BE2C (cell line): ENCODE measurements at places on chromosomes 1 and 21.

DNA sequence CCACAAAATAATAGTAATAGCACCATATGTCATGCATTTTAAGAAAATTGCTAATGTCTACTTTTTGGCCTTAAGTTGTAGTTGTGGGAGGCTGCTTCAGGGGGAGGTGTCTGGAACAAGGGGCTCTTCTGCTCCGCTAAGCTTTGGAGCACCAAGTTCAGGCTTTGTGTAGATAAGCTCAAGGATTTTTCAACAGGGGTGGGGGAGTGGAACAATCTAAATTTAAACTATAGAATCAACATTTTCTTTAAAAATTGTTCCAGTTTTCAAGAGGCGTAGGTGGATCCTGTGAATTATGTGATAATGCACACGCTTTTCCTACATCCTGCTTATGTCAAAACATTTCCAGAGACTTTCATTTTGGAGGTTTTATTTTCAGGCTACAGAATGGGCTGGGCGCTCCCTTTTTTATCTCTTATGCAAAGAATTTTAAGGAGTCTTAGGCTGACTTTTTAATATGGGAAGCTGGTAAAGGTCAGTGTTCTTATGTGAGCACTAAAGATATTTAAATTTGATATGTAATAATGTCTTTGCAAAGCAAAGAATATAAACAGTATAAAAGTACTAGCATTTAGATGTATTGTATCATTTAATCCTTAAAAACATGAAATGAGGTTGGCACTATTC, 9.9 kb downstream of the ATP1A1 start:
- no peak for DNase-seq

GRCh38 chr21:35850029-35850428, 210.3 kb downstream of the SETD4 start:
- no peak for DNase-seq

DNA sequence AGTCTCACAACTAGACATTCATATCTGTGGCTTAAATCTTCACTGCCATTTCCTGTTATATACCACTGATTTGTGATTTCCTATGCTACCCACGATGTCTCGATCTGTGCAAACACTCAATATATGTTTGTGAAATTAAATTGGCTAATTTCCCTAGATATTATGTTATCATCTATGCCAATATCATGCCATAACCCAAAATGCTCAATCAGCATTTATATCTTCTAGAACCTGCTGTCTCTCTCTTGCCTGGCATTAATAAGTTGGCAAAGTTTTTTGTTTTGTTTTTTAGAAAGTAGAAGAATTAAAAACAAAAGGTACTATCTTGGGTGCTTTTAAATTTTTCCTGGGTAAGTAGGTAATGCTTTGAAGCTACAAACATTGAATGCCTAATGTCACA, 358.5 kb upstream of the DAB1 start:
- DNase-seq: no peak

GRCh38 chr1:110216844-110217444, 6.8 kb downstream of the KCNC4 start:
- DNase-seq: no peak

GRCh38 chr1:214102907-214103306, 115.1 kb downstream of the PROX1 start:
- DNase-seq: no peak

GRCh38 chr21:44983421-44984206, 43.8 kb downstream of the SLX9 start:
- peak; percentile 9 for DNase-seq

GRCh38 chr1:218357211-218357892, 12.2 kb downstream of the TGFB2 start:
- no peak for DNase-seq

- DNase-seq: no peak
These were observed 19.5 kb upstream of the MFN2 start for GRCh38 chr1:11960715-11961114.

DNA sequence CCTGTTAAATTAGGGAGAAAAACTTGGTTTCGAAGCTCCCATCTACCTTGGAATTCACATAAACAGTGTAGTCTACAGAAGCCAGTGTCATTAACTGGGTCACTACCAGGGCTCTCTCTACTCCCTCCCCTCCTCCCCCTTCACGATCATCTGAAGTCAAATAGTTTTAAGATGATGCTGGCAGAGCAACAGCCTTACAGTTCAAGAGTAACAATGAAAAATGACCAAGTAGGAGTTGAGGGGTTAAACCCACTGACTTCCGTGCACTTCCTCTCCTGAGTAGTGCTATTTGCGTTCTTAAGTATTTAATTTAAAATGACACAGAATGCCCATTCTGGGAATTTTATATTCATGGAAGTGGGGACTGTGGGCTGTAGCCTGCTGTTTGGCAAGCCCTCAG, 236.9 kb downstream of the SIPA1L2 start:
- DNase-seq: no peak

GRCh38 chr1:213394837-213395236, 343.8 kb downstream of the RPS6KC1 start:
- no peak for DNase-seq

- no peak for DNase-seq
These were observed 87.2 kb upstream of the MAP1LC3C start for GRCh38 chr1:242086093-242086492.

- no peak for DNase-seq
These were observed 69.0 kb downstream of the AK4 start for GRCh38 chr1:65216989-65217388.

- DNase-seq: no peak
These were observed 36.4 kb downstream of the VPS26C start for GRCh38 chr21:37230632-37231248.

GRCh38 chr1:213828867-213829266, 158.9 kb upstream of the PROX1 start:
- DNase-seq: no peak

DNA sequence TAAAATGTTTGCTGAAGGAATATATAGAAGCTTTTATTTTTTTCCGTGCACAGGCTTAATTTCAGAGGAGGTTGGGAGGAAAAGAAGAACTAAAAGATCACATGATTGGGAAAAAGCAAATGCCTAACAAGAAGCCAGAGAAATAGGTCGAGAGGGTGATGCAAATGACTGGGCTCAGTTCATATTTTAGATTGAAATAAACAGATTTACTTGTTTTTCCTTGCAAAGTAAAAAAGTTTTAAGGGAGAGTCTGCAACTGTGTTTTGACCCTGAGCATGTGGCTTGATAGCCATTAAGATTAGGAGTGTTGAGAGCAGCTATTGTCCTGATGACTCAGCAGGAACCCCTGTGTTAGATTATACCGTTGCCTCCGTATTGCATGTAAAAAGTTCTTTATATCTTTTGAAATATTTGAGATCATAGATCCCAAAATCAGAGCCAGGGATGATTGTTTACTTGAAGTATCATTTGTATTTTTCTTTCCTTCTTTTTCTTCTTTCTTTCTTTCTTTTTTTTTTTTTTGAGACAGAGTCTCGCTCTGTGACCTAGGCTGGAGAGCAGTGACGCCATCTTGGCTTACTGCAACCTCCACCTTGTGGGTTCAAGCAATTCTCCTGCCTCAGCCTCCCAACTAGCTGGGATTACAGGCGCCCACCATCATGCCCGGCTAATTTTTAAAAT, 20.2 kb downstream of the CLIC4 start:
- no peak for DNase-seq

GRCh38 chr1:61853583-61853982, 111.3 kb downstream of the PATJ start:
- DNase-seq: no peak

DNA sequence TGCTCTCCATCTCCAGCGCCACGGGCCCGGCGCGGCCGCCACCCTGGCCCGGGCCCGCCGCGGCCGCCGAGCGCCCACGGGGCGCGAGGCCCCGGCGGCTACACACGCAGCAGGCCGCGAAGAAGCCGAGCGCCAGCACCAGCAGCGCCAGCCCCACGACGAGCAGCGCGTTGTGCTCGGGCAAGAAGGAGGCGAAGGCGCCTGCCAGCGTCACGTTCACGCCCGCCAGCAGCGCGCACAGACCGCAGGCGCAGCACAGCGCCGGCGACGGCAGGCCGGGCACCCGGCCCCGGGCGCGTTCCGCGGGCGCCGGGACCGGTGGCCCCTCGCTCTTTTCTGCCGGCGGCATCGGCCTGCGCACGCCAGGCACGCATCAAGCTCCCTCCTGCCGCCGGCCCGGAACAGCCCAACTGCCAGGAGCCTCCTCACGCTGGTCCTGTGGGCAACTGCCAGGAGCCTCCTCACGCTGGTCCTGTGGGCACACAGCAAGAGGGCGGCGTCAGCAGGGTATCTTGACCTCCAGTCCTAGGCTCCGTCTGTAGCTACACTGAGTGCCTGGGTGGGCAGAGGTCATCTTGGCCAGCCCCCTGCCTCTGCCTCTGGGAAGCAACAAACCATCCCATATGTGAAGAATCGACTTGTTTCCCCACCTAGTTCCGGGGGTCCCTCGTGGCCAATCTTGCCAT, 18.1 kb downstream of the KNCN start:
- peak; percentile 25 for DNase-seq

DNA sequence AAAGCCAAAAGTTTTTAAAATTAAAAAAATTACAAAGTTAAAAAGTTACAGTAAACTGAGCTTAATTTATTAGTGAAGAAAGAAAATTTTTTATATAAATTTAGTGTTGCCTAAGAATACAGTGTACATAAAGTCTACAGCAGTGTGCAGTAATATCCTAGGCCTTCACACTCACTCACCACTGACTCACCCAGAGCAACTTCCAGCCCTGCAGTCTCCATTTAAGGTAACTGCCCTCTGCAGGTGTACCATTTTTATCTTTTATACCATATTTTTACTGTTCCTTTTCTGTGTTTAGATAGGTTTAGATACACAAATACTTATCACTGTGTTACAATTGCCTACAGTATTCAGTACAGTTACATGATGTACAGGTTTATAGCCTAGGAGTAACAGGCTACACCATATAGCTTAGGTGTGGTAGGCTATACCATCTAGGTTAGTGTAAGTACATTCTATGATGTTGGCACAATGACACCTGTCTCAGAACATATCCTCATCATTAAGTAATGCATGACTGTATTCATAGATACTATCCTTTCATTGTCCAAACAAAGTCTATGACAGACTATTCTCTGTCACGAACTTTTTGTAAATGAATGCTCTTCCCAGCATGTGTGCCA, 78.6 kb upstream of the PBX1 start:
- DNase-seq: no peak

DNA sequence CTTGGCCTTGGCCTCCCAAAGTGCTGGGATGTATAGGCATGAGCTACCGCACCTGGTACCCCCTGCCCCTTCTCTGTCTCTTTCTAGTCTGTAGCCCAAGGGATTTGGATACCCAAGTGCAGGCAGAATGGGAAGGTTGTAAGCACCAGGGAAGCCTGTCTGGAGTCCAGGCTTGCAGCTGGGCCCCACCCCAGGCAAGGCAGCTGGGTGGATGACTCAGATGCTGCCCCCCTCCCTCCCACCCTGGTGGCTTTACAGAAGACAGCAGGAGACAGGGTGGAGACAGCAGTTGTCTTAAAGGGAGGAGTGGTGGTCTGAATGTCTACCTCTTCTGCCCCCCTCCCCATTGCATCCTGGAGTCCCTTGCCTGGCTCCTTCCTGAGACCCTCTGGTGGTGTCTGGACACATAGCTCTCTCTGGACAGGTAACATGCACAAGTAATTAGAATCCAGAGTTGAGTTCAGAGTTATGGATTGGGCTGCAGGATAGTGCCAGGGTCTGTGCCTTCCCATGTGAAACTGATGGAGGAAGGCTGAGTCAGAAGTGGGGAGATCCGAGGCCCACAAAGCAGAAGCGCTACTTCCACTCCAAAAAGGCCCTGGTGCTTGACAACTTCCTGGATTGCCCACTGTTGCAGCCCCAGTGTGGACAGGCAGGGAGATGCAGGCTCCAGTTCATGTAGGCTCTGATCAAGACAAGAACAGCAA, 5.1 kb downstream of the LMNA start:
- DNase-seq: peak; percentile 69

GRCh38 chr1:180881806-180882509, 30.7 kb upstream of the KIAA1614 start:
- DNase-seq: no peak

GRCh38 chr1:242412921-242413320, 111.6 kb downstream of the PLD5 start:
- no peak for DNase-seq

GRCh38 chr1:23524716-23525401, 6.2 kb downstream of the E2F2 start:
- DNase-seq: peak; percentile 16

DNA sequence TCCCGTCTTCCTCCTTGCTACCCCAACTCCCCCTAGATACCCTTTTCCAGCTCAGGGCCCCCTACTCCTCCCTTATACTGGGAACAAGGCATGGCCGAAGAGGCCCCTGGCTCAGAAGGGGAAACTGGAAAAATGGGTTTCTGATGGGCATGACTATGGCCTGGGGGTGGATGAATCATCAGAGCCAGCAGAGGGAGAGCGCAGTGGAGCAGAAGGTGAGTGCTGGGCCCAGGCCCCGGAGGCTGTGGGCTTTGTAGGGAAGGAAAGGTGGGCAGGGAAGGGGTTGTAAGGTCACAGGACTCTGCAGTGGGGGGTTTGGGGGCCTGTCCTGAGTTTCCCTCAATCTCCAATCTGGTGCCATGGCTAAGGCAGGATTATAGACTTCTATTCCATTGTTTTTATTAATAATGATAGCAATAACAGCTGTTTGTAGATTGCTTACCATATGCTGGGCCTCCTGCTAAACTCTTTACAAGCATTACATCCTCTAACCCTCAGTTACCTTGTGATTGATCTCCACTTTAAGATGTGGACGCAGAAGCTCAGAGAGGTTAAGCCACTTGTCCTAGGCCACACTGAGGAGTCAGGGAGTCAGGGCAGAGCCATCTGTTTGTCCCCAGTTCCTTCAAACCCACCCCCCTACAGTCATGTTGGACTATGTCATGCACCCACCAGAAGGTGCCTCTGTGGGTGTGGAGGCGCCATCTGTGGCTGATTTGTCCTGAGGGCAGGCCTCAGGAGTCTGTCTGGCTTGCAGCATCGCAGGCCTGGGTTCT, 36.2 kb upstream of the ZNF362 start:
- DNase-seq: no peak

- no peak for DNase-seq
These were observed 16.3 kb downstream of the IER5 start for GRCh38 chr1:181104790-181105133.

- DNase-seq: no peak
These were observed 145.0 kb downstream of the PATJ start for GRCh38 chr1:61887076-61887867.

- DNase-seq: no peak
These were observed 16.2 kb downstream of the C1orf159 start for GRCh38 chr1:1099506-1100183.

DNA sequence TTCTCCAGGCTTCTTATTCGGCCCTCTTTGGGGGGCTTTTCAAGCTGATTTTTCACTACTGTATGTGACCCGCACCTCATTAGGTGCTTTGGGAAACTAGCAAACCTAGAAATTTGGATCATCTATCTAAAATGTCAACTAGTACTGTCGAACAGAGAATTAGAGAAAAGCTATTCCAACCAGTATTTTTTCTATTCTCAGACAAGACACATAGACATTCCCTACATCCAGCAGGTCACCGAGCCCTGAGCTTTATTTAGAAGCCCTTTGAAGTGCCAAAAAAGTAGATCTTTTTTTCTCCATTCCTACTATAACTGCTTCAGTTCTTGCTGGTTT, 310 bp upstream of the SSR2 start:
- DNase-seq: no peak

DNA sequence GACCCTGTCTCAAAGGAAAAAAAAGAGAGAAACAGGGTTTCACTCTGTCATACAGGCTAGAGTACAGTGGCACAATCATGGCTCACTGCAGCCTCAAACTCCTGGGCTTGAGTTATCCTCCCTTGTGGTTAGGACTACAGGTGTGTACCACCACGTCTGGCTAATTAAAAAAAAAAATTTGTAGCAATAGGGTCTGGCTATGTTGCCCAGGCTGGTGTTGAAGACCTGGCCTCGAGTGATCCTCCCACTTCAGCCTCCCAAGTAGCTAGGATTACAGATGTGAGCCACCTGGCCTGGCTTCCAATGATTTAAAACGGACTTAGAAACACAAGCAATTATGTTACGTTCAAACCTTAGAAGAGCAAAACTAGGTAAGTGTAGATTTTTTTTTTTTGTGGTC, 22.1 kb downstream of the GOLPH3L start:
- DNase-seq: no peak
